Activated CD4-positive, alpha-beta memory T cell treated with anti-CD3 and anti-CD28 coated beads for 36 hours (primary cell): ENCODE measurements at places on chromosomes 12 and 14. TPM values are rescaled to one million over a fixed set of nuclear protein-coding genes. Genes with fewer than 3 reads are reported as not detected.

The BCL2L14 gene
- total RNA-seq: 12.7 TPM

The RD3L gene
- total RNA-seq: not detected

The SLCO1C1 gene
- total RNA-seq: not detected

The SLC2A14 gene
- 8.0 TPM for total RNA-seq

The CLEC1A gene
- not detected for total RNA-seq

The A2M gene
- not detected for total RNA-seq

The ARMH4 gene
- total RNA-seq: 0.29 TPM

The SLCO1A2 gene
- total RNA-seq: not detected

The MDM2 gene
- 125 TPM for total RNA-seq

The MAPKAPK5 gene
- 53.9 TPM for total RNA-seq
